Stimulated activated CD4-positive, alpha-beta T cell treated with anti-CD3 and anti-CD28 coated beads, Interleukin-1b, Interleukin-23, amount 100 ng/mL, for 1 hour (primary cell): ENCODE measurements at places on chromosomes 5 and 9.

- no peak for DNase-seq
Measured at GRCh38 chr9:75001719-75002421, 26.2 kb downstream of the CARNMT1 start.

DNA sequence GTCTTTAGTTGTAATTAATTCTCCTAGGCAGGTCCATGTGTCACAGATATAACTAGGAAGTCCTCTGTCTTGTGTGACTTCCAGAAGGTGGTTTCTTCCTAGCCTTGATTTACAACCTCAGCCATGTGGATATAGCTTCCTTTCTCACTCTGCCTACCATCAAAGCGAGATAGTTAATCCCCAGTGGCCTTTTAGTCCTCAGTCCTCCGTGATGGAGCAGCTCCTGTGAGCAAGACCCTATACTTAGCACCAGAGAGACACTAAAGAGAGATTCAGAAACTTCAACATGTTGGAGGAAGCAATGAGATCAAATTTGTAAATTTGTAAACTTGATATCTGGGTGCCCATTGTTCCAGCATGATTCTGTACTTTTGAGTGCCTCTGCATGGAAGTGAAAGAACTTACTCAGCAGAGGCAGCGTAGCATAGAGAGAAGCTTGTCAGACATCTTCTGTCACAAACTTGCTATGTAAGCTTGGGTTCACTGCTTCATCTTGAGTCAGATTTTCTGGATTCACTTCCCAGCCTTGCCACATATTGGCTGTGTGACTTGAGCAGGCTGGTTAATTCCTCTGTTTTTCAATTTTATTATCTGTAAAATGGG lies 170.2 kb upstream of the NR3C1 start:
- DNase-seq = no peak

GRCh38 chr5:94750681-94751080 lies 132.2 kb downstream of the SLF1 start:
- DNase-seq = no peak

- DNase-seq = no peak
Measured at GRCh38 chr5:134574521-134574920, 49.1 kb downstream of the JADE2 start.

GRCh38 chr5:55593115-55593472 lies 58.3 kb upstream of the PLPP1 start:
- DNase-seq = no peak

GRCh38 chr5:36264202-36264760 lies 22.6 kb upstream of the NADK2 start:
- no peak for DNase-seq

DNA sequence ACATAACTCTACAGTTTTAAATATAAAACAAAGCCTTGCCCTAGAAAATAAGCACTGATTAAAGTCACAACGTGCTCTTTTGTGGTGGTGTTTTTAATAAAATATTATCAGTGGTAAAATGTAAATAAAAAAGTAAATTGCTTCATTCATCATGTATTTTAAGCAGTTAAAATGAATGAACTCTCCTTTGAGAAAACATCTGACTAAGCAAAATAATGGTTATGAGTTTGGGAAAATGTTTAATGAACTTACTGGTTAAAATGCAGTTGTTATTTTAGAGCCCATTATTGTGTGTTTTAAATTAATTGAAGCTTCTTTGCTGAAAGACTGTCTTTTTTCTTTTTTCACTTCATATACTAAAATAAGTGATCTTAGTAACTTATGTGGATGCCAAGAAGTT lies 1007.5 kb upstream of the ARRDC3 start:
- DNase-seq = no peak

GRCh38 chr5:135670588-135670987 lies 91.8 kb upstream of the CXCL14 start:
- DNase-seq = no peak

DNA sequence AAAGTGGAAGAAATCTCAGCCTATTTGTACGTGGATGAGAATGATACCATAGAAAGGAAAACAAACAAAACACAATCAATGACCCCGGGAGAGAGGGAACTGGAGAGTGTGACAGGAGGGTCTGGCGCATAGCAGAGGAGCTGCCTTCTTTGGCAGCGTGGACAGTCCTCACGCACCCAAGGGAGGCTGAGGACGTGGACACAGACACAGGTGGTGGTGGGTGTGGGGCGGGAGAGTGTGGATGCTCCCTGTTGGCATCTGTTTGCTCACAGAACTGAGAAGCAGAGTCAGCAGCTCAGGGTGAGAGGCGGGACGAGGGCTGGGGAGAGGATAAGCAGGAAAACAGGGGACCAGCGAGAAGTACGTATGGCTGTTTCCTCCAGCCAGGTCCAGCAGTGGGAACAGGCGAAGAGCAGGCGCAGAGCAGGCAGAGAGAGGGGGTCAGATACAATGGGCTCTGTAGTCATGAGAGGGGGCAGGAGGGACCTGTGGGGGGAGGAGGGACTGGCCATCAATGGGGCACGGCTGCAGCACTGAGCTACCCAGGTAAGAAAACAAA lies 10.0 kb downstream of the CMBL start:
- DNase-seq = no peak

DNA sequence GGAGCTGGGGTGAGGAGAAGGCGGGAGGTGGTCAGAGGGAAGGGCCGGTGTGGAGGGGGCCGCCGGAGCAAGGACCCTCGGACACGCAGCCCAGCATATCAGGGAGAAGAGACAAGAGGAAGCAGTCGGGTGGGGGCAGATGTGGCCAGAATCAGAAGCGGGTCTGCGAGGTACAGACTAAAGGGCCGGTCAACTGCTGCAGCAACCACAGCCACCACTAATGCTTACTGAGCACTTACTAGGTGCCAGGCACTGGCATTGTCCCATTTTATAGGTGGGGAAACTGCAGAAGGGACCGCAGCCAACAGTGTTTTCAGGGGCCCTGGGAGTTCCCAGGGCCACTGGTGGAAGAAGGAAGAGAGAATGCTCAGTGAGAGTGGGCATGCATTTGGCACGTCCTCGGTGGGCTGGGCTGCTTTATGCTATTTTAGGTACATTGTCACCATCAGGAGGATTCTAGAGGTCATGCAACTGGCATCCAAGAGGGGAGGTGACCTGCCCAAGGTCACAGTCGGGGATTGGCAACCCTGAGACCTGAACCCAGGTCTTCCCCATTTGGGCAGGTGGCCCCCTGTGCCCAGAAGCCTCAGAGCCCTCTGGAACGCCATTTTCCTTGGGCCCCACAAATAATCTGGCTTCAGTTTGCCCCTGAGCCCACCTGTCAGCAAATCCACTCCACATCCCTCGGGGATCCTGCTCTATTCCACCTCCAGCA lies 53.4 kb downstream of the DUSP1 start:
- no peak for DNase-seq

- no peak for DNase-seq
Measured at GRCh38 chr5:9930156-9930555, 300.0 kb upstream of the TAS2R1 start.

GRCh38 chr5:148401604-148402003 lies 17.8 kb downstream of the FBXO38 start:
- no peak for DNase-seq

GRCh38 chr5:180304016-180304292 lies 12.1 kb upstream of the MAPK9 start:
- DNase-seq = no peak

- DNase-seq = no peak
Measured at GRCh38 chr5:40112875-40113274, 566.8 kb upstream of the PTGER4 start.

DNA sequence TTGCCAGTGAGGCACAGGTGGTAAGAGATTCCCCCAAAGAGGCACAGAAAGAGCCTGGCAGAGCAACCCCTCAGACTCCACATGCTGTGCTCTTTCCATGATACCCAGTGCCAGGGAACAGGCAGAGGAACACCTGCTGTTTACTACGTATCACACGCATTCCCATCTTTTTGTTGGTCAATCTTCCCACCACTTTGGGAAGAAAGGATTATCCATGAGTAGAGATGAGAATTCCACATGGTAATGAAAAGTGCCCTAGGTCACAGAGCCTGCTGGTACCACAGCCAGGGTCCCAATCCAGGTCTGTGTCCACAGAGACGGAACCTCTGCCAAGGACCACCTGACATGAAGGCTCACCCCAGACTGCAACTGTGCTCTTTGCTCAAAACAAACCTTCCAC lies 86.6 kb downstream of the LHFPL2 start:
- DNase-seq = no peak

- no peak for DNase-seq
Measured at GRCh38 chr9:89941875-89942274, 337.1 kb downstream of the GADD45G start.

DNA sequence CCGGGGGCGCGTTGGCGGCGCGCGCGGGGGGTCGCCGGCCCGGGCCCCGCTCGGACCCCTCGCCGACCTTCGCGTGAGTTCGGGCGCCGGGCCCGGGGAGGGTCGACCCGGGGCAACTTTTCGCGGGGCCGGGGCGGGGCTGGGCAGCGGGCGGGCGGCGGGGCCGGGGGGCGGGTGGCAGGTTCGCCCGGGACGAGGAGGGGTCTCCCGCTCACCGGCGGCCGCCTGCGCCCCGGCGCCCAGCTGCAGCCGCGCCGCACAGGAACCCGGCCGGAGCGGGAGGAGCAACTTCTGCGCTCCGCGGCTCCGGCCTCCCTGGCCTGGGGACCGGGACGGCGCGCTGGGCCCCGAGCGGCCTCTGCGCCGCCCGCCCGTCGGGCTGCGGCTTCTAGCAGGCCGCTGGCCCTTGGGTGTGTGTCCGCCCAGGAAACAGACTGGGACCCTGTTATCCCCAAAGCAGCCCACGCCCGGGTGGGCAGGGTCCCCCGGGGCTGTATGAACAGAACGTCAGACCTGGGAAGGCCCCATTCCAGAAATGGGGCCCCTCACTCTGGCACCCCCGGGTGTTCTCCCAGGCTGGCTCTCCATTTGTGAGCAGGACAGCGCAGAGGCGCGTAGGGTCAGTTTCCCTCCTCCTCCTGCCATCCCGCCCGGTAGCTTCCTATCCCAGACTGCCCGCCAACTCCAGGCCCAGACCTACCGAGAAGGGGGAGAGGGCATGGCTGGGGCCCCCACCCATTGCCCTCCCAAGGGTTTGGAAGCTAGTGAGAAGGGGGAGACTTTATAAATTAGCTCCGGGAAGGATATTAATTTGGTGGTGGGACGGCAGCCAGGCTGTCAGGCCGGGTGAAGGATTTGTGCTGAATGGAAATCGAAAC lies 708 bp downstream of the RXRA start:
- DNase-seq = no peak

GRCh38 chr5:37015795-37016666 lies 139.5 kb downstream of the NIPBL start:
- DNase-seq = no peak

DNA sequence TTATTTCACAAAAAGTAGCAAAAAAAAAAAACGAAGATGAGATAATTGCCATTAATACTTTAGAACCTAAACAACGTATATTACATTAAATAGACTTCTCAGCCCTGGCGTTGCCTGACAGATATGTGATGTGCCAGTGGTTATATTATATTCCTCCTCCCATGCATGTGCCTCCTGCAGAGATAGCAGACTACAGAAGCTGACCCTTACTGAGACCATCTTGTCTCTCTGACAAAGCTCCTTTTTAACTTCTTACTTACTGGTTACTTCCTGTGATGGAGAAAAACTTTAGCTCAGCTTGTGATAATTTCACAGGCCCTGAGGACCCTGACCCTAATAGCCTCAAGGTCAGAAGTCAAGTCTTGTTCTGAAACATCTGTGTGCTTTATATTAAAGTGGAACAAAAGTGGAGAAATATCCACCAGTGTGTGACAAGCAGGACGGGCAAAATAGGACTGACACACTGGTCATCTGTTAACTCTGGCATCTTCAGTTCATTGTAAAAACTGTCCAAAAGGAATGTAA lies 80.6 kb upstream of the POU5F2 start:
- no peak for DNase-seq

DNA sequence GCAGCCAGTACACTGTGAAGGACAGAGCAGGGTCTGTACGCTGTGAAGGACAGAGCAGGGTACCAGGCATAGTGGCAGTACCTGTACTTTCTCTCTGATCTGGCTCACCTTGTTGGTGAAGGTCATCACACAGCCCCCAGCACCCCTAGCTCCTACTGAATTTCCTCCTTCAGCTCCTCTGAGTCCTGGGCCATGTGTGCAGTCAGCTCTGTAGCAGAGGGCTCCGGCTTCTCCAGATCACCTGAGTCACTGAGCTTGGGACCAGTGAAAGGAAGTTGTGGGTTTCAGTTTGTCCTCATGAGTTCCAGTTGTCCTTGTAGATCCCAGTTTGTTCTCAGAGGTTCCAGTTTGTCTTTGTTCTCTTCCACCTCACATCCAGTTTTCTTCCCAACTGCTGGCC lies 5.5 kb downstream of the NUDT2 start:
- DNase-seq = no peak

- DNase-seq = no peak
Measured at GRCh38 chr5:123844873-123845272, 332.9 kb downstream of the CSNK1G3 start.

- no peak for DNase-seq
Measured at GRCh38 chr9:115972362-115972761, 181.2 kb upstream of the PAPPA start.

DNA sequence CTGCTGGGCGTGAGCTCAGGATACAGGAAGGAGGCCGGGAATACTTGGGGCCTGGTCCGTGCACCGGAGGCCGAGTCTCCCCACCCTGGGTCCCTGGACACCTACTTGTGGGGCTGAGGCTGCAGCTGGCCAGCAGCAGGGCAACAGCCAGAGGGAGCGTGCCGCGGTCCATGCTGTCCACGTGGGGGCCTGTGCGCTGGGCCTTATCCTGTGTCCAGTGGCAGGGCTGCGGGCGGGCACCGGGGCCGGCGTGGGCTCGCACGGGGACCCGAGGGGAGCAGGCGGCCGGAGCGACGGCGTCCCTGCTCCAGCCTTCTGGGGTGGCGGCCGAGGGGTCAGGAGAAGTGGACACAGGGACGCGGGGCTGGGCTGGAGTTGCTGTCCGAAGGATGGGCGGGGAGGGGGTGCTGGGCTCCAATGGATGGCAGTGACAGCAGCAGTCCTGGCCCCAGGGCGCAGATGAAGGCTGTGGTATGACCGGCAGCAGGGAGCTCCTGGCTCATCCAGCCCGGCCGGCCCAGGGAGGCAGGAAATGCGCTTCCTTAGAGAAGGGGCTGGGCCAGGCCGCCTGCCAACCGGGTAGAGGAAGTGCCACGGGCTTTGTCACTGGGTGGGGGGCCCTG lies at the start of gene ENG:
ENG (minus strand) TSS at position 475 of the 623 bp plus-strand sequence; CDS start at position 172, 303 bp downstream.
- no peak for DNase-seq

GRCh38 chr5:172648013-172648381 lies 6.9 kb downstream of the NEURL1B start:
- no peak for DNase-seq

DNA sequence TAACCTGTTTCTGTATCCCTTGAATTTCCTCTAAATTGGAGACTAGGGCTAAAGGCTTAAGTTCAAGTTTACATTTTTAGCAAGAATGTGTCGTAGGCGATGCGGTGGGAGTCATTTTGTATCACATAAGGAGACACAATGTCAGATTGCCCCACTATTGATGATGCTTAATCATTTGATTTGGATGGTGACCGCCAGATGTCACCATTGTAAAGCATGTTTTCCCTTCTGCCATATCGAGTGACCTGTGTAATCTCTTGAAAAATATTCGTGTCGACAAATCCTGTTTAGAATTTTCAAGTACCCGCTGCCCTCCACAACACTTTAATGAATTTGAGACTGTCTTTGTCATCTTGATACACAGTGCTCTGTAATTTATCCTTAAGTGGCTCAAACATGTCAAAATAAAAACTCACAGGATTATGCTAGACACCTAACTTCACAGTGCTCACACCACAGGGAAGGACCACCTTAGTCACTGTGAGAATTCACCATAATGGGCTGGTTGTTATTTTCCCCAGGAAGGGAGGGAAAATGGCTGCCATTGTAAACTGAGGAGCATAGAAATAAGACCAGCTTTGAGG lies 34.5 kb upstream of the SLC46A2 start:
- DNase-seq = no peak
